ENCODE measurements at places on chromosomes 5 and 9. TPM values are rescaled to one million over a fixed set of nuclear protein-coding genes. Genes with fewer than 3 reads are reported as not detected.

Gene CNTNAP3B
- total RNA-seq: not detected

Gene SLC4A9
- not detected for total RNA-seq

Gene LCN1
- total RNA-seq: not detected

Gene MAT2B
- total RNA-seq: 157 TPM

Gene IL13
- total RNA-seq: not detected

Gene KCNIP1
- total RNA-seq: not detected

Gene POU4F3
- not detected for total RNA-seq

Gene C8G
- total RNA-seq: 2.2 TPM

Gene CDH18
- total RNA-seq: not detected

Gene SPATA31C1
- total RNA-seq: not detected

GRCh38 chr5:42491699-42492098, 68.5 kb downstream of the GHR start:
- DNase-seq: no peak

DNA sequence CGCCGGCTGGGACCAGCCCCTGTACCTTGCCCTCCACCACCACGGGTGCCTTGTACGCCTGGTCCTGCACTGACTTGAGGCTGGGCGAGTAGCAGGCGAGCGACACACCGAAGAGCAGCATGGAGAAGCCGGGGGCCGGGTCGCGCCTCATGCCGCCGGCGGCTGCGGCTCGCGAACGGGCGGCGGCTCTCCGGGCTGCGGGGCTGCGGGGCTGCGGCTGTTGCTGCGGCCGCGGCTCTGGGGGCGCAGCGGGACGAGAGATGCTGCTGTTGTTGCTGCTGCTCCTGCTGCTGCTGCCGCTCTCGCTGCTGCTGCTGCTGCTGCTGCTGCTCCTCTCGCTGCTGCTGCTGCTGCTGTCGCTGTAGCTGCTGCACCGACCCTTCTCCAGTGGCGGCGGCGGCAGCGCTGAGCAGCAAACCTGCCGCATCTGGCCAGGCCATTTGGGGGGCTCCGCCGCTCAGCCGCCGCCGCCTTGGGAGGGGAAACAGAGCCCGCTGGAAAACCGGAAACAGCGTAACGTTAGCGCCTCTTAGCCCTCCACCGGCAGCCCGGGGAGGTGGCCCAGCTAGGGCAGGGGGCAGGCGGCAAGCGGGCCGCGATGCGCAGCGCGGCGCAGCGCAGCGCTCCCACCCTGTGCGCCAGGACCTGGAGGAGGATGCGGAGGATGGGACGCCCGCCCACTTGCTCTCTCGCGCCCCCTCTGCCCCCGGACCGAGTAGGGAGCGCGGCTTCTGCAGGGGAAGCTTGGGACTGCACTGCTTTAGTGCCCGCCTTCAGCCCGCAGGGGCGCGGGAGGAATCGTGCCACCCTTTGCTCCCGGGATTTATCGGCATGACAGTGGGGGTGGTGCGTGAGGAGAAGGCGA, at the start of gene NRG2:
TSS of gene NRG2 (minus strand) at position 657 of the 865 bp plus-strand sequence.
- DNase-seq: peak; percentile 42

- no peak for DNase-seq
Observed at GRCh38 chr9:70590315-70590677, 175.8 kb upstream of the KLF9 start.

- DNase-seq: peak; percentile 99
Observed at GRCh38 chr5:179697993-179698934, 503 bp upstream of the CANX start.

DNA sequence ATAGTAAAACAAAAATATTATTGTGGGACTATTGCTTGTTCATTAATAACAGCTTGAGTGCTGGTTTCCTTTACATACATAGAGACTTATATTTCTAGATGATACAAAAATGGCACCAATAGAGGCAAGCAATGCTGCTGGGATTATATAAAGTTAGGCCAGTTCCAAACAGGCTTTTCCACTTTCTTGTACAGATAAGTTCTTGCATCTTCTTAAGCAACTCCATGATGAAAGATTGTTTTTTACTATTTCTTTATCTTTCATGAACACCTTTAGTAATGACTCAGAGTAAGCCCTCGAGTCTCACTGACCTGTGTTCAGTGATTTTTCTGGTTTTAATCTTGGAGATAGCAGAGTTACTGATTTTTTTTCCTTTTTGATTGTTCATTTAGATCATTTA, 324.4 kb downstream of the PRR16 start:
- DNase-seq: no peak

DNA sequence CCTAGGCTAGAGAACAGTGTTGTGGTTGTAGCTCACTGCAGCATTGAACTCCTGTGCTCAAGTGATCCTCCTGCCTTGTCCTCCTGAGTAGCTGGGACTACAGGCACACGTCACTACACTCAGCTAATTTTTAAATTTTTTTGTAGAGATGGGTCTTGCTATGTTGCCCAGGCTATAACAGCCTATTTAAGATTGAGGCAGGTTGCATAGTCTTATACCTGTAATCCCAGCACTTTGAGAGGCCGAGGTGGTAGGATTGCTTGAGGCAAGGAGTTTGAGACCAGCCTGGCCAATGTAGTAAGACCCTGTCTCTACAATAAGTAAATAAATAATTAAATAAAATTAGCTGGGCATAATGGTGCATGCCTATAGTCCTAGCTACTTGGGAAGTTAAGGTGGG, 79.9 kb downstream of the VPS13A start:
- no peak for DNase-seq

- no peak for DNase-seq
Observed at GRCh38 chr9:131029574-131029952, 20.6 kb downstream of the LAMC3 start.

DNA sequence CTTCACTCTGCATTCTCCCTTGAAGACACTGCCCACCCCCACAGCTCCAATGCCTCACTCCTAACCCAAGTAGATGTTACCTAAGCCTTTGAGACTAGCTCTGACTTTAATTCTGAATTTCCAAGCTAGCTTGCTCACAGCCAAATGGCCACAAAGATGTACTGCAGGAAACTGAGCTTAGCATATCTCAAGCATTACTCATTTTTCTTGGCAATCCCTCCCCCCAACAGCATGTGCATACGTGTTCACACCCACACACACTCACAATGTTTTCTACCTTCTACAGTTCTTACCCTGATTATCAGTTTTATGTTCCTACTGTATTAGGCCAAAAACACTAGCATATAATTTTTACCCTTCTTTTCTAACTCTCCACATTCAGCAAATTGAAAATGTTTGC, 13.7 kb upstream of the GRIA1 start:
- DNase-seq: no peak

GRCh38 chr5:122119205-122119604, 10.1 kb upstream of the ZNF474 start:
- DNase-seq: no peak

DNA sequence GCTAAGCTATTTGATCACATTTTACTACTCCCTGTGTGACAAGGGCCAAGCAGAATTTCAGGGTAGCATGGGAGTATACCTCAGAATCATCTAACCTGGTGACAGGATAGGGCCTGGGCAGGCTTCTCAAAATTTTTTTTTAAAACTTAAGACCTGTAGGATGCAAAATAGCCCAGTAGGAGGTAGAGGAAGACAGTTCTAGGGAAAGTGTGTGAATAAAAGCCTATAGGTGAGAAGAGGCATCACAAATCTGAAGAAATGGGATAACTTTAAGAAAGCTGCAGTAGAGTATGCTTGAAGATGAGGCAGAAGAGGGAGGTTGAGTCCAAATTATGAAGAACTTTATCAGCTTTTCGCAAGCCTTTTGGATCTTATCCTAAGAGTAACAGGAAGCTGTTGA, 32.3 kb downstream of the CNTRL start:
- peak; percentile 48 for DNase-seq

DNA sequence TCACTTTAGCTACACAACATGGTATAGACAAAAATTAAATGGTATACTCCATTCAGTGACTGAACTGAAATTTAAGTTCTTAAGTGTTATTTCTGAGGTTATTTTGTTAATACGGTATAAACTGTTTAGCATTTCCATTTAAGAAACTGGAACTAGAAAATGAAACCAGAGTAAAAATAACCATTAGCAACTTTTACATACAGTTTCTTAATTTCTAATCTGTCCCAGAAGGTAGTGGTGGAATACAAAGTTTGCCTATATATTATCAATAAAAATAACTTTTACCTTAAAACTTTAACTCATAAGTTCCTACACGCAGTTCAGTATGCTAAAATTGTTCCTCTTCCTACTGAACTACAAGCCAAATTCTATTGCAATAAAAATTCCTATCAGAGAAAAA, 10.3 kb downstream of the GOLPH3 start:
- DNase-seq: no peak

GRCh38 chr5:168365581-168366081, 74.2 kb downstream of the WWC1 start:
- no peak for DNase-seq

DNA sequence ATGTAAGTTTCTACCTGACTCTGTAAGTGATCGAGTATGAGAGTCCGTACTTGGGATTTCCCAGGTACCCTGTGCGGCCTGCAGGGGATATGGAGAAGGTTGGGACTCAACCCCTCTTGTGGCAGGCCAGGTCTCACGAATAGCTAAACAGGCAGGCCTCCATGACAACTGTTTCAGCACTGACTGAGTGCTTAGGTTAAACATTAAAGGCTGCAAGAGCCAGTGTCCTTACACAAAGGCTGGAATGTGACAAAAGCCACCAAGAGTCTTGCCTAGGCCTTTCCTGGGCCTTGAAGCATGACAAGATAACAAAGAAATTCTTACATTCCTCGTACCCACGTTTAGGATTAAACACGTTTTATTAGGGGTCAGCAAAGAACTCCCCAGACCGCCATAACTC, 58.6 kb downstream of the THBS4 start:
- no peak for DNase-seq

DNA sequence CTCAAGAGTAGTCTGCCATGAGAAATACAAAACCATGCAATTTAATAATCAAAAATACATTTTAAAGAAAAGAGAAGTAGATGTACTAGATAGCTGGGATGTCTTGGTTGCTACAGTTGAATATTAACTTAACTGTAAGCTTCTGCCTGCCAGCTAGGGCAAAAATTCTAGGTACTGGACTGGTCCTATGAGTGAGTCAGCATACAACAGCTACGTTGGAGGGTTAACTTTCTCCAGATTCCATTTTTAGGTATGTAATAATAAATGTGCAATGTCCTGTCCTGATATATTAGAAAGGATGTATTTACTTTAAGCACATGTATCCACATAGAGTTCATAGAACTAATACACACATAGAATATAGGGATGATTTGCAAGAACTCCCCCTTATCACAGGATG, 230.1 kb downstream of the CAAP1 start:
- DNase-seq: no peak

GRCh38 chr9:123475407-123475806, 119.4 kb downstream of the CRB2 start:
- no peak for DNase-seq

- DNase-seq: no peak
Observed at GRCh38 chr5:865168-865521, 14.4 kb upstream of the ZDHHC11 start.

DNA sequence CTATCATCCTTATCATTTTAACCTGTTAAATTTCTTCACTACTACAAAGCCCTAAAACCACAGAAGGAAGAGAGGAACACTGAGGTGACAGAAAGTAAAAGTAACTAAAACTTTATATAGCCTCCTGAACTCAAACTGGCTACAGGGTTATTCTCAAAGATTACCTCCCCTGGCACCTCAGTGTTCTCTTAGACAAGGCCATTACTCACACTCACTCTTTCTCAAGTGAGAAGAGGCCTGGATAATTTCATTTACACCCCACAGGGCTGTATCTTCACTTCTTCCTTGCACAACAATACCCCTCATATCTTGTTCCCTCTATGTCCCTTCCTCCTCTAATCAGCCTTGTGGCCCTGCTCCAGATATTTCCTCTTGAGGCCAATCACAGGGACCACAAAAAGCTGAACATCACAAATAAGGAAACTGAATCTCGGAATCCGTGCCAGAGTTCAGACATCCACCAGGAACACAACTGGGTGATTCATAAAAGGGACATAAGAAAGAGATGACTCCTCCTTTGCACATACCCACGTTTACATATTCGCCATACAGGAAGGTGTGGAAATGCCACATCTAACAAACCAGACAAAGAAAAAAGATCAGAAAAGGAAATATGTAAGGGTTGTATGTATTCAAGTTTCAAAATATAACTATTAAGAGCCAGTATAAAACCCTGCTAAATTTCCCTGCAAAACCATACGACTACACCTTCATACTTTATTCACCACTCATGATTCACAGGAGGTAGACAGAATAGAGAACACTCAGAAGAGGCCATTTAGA, 1.7 kb upstream of the KLHL3 start:
- peak; percentile 58 for DNase-seq

DNA sequence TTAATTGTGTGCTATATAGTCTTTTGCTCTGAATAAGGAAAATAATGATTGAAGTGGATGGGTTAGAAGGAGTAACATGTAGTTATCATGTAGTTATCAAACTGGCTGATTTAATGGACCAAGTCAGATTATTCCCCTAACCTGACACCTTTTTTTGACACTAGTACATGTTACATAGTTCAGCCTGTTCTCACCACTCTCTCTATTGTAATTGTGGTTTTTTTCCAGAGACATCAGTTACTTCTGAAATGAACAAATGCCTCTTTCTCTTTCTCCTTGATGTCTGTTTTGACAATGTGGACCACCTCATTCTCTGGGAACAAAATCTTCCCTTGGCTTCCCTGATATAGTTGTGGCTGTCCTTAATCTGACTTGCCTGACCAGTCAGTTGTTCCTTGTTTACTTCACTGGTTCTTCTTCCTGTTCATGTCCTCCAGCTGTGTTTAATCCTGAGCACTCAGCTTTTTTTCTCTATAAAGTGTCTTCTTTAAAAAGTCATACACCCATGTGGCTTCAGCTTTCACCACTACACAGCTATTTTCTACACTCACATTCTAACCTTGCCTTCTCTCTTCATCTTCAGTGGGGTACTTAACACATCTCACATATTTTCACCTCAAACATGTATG, 243.4 kb downstream of the ARRDC3 start:
- no peak for DNase-seq

- DNase-seq: no peak
Observed at GRCh38 chr9:134437403-134438194, 111.3 kb downstream of the RXRA start.

GRCh38 chr5:74085782-74086181, 459.8 kb downstream of the ARHGEF28 start:
- no peak for DNase-seq

DNA sequence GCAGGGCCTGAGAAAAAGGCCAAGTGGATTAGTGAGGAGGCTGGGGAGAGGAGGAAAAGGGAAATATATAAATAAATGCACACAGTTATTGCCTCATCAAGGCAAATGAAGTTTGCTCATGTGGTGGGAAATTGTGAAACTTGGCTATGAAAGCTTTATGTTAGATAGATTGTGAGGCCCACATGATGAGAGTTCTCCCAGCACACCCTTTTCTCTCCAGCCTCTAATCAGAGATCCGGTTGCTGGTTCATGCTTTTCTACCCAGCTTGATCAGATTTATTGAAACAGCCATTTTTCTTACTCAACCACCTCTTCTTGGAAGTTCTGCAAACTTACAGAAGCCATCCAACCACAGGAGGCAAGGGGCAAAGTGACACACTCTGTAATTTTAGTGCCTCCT, 125.8 kb upstream of the KLF4 start:
- no peak for DNase-seq
